ENCODE measurements at places on chromosomes 2 and 18. TPM values are rescaled to one million over a fixed set of nuclear protein-coding genes. Genes with fewer than 3 reads are reported as not detected.

GRCh38 chr2:215966274-215966673 lies 47.1 kb downstream of the MREG start:
- H3K4me1 ChIP-seq: peaks cover 10% of the 10 kb centered on the region
- no peak overlapping the region for H3K4me3 ChIP-seq
- H3K27me3 ChIP-seq: peaks cover 2% of the 10 kb centered on the region

CENPA gene
- total RNA-seq: 3.9 TPM

KANSL3 gene
- total RNA-seq: 36.3 TPM

- H3K4me3 ChIP-seq: no peak overlapping the region
- no peaks in the 10 kb centered on the region for H3K36me3 ChIP-seq
- H3K4me1 ChIP-seq: peaks cover 6% of the 10 kb centered on the region
- no peaks in the 10 kb centered on the region for H3K27me3 ChIP-seq
Measured at GRCh38 chr2:162261032-162261945, 18.0 kb upstream of the FAP start.

DNA sequence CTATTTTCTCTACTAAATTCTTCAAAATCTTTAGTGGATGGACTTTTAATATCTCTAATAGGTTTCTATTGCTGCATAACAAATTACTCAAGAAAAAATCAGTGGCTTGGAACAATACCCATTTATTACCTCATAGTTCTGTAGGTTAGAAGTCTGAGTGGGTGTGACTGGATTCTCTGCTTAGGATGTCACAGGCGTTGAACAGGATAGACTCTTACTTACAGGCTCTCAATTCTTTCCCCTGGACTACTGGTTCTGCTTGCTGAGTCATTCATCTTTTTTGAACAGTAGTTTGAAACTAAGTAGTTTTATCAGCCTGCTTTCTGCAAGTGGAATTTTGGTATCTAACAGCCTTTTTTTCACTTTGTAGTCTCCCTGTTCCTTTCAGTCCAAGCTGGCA lies 265.4 kb downstream of the ZNF385B start:
- H3K4me1 ChIP-seq: no peaks in the 10 kb centered on the region
- H3K36me3 ChIP-seq: no peaks in the 10 kb centered on the region
- no peak overlapping the region for H3K4me3 ChIP-seq

DNA sequence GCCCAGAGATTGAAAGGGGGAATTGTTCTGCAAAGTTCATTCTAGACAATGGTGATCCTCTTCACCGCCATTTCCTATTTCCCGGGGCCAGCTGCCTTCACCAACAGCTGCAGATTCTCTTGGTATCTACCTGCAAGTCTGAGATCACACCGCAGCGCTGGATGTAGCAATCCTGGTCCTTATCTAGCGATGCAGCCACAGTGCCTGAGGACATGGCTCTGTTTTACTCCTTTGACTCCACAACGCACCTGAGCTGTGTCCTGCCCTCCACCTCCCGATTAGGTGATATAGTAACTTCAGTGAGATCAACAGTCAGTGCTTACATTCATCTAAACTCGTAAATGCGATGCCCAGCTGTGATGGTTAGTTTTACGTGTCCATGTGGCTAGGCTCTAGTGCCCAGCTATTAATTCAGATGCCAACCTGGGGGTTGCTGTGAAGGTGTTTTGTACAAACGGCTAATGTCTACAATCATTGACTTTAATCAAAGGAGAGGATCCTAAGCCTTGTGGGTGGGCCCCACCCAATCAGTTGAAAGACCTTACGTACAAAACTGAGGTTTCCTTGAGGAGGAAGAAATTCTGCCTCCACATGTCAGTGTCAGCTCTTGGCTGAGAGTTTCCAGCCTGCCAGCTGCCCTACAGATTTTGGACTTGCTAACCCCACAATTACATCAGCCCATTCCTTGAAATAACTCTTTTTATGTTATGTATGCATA lies 189.8 kb downstream of the SH3BP4 start:
- H3K4me3 ChIP-seq: no peak overlapping the region
- no peaks in the 10 kb centered on the region for H3K36me3 ChIP-seq
- H3K4me1 ChIP-seq: peaks cover 4% of the 10 kb centered on the region
- H3K27me3 ChIP-seq: peaks cover 4% of the 10 kb centered on the region
- H3K27ac ChIP-seq: no peak overlapping the region
- DNase-seq: no peak

DNA sequence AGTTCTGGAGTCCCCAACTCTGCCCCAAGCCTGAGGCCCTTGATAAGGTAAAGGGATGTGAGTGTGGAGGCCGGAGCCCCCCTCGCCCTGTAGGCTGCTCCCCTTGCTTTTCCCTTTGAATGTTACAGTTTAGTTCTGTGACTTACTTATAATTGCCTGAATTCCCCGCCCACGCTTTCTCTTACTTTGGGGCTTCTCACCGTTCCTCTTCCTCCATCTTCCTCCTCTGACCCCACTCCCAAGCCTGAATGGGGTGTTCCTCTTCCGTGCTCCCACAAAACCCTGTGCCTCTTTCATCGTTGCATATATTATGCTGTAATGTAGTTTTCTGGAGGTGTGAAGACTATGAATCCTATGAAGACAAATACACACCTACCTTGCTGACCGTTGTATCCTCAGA lies 15.0 kb upstream of the IL1RN start:
- H3K4me1 ChIP-seq: peaks cover 2% of the 10 kb centered on the region
- no peak for DNase-seq
- no peak overlapping the region for H3K27ac ChIP-seq
- H3K4me3 ChIP-seq: no peak overlapping the region
- no peaks in the 10 kb centered on the region for H3K36me3 ChIP-seq

- H3K4me3 ChIP-seq: no peak overlapping the region
- peaks cover 7% of the 10 kb centered on the region for H3K36me3 ChIP-seq
- no peak for DNase-seq
- peaks cover 11% of the 10 kb centered on the region for H3K27me3 ChIP-seq
- H3K27ac ChIP-seq: peak overlapping the region; percentile 36
Measured at GRCh38 chr18:79610461-79611039, 69.1 kb upstream of the CTDP1 start.

DNA sequence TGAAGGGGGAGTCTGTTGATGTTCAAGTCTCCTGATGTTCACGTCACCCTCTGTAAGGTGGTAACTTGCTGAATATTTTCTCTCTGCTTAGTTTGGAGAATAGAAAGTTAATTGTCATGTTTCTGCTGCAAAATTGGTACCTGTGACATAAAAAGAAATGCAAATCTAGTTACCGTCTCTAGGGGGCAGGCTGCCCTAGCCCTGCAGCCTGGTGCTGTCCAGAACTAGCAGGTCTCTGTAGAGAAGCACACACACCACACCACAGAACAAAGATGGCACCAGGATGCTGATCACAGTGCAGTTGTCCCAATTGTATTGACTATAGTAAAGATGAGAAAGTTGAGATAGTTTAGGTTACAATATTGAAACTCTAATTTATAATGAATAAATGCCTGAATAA lies 47.0 kb downstream of the SLC9A4 start:
- no peak overlapping the region for H3K4me3 ChIP-seq
- H3K27ac ChIP-seq: no peak overlapping the region
- H3K36me3 ChIP-seq: no peaks in the 10 kb centered on the region
- H3K4me1 ChIP-seq: no peaks in the 10 kb centered on the region
- DNase-seq: peak; percentile 36
- no peaks in the 10 kb centered on the region for H3K27me3 ChIP-seq

DNA sequence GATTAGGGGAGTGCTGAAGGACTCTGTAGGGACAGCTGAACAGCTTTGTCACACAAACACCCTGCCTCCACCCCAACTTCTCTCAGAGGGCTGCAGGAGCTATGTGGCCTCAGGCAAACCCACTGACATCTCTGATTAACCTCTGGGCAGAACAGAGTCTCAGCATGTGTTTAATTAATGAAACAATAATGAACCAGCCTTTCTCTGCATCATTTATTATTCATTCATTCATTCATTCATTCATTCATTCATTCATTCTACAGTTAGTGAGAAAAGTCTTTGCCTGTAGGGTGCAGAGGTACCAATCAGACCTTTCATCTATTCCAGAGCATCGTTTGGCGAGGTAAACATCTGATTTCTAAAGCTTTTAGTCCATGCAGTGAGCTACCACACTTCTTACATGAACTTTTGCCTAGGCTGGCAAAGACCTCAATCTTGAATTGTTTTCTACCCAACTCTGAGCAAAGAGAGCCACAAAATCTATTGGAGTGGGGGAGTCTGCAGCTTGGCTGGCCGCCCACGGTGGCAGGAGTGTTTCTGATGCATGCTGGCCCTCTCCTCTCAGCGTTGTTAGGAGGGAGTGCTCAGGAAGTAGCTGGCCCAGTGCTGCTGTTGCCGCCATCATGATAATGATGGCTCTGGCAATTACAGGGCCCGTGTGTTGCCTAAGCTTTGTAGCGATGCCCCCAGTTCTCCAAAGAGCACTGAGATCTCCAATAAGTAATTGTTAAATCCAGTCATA lies 198.9 kb downstream of the SMAD7 start:
- no peaks in the 10 kb centered on the region for H3K36me3 ChIP-seq
- no peak for DNase-seq
- H3K27ac ChIP-seq: no peak overlapping the region
- peaks cover 5% of the 10 kb centered on the region for H3K27me3 ChIP-seq

CAPN13 gene
- total RNA-seq: 0.44 TPM

CARF gene
- total RNA-seq: 8.8 TPM

- no peaks in the 10 kb centered on the region for H3K36me3 ChIP-seq
- peaks cover 3% of the 10 kb centered on the region for H3K27me3 ChIP-seq
- H3K4me3 ChIP-seq: no peak overlapping the region
- H3K4me1 ChIP-seq: peaks cover 4% of the 10 kb centered on the region
- no peak for DNase-seq
Measured at GRCh38 chr2:181771356-181771755, 91.0 kb upstream of the NEUROD1 start.

DNA sequence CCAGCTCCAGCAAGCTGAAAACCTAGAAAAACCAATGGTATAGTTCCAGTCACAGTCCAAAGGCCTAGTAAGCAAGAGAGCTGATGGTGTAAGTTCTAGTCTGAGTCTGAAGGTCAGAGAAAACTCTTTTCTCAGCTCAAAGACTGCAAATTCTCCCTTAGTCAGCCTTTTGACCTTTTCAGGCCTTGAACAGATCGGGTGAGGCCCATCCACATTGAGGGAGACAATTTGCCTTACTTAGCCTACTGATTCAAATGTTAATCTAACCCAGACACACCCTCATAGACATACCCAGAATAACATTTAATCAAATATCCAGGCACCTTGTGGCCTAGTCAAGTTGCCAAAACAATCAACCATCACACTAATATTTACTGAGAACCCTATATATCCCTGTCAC lies 110.8 kb upstream of the KCNJ3 start:
- no peaks in the 10 kb centered on the region for H3K4me1 ChIP-seq
- H3K4me3 ChIP-seq: no peak overlapping the region
- no peak for DNase-seq
- no peak overlapping the region for H3K27ac ChIP-seq
- H3K36me3 ChIP-seq: no peaks in the 10 kb centered on the region

REEP1 gene
- 0.62 TPM for total RNA-seq

DNA sequence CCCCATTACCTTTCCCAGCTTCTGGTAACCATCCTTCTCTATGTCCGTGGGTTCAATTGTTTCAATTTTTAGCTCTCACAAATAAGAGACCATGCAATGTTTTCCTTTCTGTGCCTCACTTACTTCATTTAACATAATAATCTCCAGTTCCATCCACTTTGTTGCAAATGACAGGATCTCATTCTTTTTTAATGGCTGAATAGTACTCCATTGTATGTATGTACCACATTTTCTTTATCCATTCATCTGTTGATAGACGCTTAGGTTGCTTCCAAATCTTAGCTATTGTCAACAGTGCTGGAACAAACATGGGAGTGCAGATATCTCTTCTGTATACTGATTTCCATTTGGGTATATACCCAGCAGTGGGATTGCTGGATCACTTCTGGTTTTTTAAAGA lies 1.8 kb downstream of the CABYR start:
- no peaks in the 10 kb centered on the region for H3K4me1 ChIP-seq
- no peaks in the 10 kb centered on the region for H3K27me3 ChIP-seq
- no peak overlapping the region for H3K27ac ChIP-seq
- DNase-seq: no peak
- H3K36me3 ChIP-seq: peaks cover 5% of the 10 kb centered on the region
- H3K4me3 ChIP-seq: no peak overlapping the region

GRCh38 chr2:174001107-174001506 lies 35.9 kb upstream of the SP3 start:
- H3K36me3 ChIP-seq: peaks cover 3% of the 10 kb centered on the region
- no peak overlapping the region for H3K27ac ChIP-seq
- H3K4me3 ChIP-seq: no peak overlapping the region
- peaks cover 13% of the 10 kb centered on the region for H3K4me1 ChIP-seq
- H3K27me3 ChIP-seq: peaks cover 8% of the 10 kb centered on the region

CAPN14 gene
- 0.13 TPM for total RNA-seq

DNA sequence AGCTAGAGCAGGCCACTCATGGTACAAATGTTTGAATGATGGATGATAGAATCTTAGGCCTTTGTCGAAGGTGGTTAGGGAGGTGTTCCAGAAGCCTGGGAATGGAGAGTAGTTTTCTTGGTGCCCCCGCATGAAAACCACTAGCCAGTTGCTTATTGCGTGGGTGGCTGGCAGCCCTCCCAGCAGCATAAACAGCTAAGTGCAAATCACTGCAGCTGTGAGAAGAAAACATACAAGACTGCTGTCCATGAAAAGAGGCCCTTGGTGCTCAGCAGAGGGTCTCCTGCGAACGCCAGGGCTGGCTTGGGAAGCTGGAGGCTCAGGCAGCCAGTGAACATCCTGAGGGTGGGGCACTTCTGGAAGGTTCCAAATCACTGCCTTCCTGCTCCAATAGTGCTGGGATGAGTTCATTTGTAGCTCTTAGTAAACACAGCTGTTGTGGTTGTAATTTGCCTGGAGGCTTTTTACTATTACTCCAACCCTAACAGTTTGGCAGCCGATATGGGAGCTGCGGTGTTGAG lies 118.8 kb downstream of the MGAT5 start:
- no peak overlapping the region for H3K27ac ChIP-seq
- H3K4me3 ChIP-seq: no peak overlapping the region
- H3K27me3 ChIP-seq: peaks cover 2% of the 10 kb centered on the region
- peaks cover 26% of the 10 kb centered on the region for H3K36me3 ChIP-seq

INHBB gene
- total RNA-seq: 4.7 TPM

DNA sequence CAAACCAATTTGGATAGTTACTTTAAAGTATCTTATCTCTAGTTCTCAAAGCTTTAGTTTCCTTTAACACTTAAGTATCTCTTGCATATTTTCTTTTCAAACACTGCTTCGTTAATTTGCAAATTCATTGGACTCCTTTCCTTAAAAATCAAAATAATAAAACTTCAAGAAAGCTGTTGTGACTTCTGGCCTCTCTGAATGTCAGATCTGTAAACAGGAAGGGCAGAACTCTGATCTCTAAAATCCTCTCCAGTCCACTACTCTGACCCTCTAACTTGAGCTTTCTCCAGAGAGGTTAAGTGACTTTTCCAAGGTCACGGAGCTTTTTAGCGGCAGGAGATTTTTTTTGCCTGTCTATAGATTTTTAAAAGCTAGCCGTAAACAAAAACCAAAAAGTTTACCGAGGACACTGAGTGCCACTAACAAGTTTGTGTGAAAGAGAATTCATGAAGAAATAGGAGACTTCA lies 155.5 kb downstream of the TGIF1 start:
- no peaks in the 10 kb centered on the region for H3K27me3 ChIP-seq
- DNase-seq: no peak

- peaks cover 2% of the 10 kb centered on the region for H3K4me1 ChIP-seq
- H3K4me3 ChIP-seq: no peak overlapping the region
- H3K36me3 ChIP-seq: no peaks in the 10 kb centered on the region
- peaks cover 3% of the 10 kb centered on the region for H3K27me3 ChIP-seq
Measured at GRCh38 chr2:208172125-208172524, 8.7 kb upstream of the CRYGA start.

SPHKAP gene
- total RNA-seq: 0.05 TPM

Data from endothelial cell (in vitro differentiated cells).